ENCODE measurements at places on chromosomes 3 and 15.

DNA sequence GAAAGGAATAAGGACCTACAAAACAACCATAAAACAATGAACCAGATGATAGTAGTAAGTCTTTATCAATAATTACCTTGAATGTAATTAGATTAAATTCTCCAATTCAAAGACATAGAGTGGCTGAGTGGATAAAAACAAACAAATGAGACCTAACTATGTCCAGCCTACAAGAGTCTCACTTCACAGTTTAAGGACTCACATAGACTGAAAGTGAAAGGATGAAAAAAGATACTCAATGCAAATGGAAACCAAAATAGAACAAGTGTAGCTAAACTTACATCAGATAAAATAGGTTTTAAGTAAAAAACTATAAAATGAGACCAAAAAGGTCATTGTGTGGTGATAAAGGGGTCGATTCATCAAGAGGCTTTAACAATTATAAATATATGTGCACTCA is 21.9 kb upstream of the NR1I2 start:
- no peak for DNase-seq

DNA sequence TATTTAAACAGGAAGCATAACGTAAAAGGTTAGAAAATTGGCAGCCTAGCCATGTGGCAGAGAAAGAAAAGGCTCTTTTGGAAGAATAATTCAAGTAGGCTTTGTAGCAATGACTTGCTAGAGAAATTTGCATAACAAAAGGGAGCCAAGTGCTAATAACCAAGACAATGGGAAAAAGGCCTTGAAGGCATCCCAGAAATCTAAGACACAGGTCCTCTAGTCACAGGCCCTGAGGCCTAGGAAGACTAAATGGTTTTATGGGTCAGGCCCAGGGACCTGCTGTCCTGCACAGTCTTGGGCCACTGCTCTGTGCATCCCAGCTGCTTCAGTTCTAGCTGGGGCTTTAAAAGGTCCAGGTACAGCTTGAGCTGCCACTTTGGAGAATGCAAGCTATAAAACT is 78.5 kb downstream of the FGF7 start:
- no peak for DNase-seq

DNA sequence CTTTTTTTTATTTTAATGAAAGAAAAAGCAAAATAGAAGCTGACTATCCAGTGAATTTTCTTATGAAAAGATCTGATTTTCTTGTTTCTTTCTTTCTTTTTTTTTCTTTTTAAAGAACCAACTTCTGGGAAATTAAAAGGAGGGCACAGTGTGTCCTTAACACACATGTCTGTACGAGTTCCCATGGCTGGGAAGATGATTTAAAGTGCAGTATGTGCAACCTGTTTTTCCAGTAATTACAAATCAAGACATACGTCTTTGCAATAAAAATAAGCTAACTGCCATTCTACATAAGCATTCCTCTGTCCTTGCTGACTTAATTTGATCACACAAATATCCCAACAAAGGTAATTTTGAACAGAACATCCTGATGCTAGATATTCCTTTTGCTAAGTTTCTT is 416.1 kb downstream of the ROBO1 start:
- DNase-seq, result no peak

- no peak for DNase-seq
These were observed 1005.9 kb downstream of the ZPLD1 start for GRCh38 chr3:103440539-103441203.

GRCh38 chr3:136141891-136142290 is 54.2 kb downstream of the MSL2 start:
- peak; percentile 15 for DNase-seq

GRCh38 chr3:99842826-99843589 is 25.3 kb downstream of the CMSS1 start:
- peak; percentile 67 for DNase-seq

- no peak for DNase-seq
These were observed 417.4 kb downstream of the MECOM start for GRCh38 chr3:169246158-169246557.

GRCh38 chr15:66895794-66896453 is 169.5 kb upstream of the SMAD3 start:
- no peak for DNase-seq

GRCh38 chr3:23859012-23859743 is 53.4 kb downstream of the UBE2E1 start:
- peak; percentile 36 for DNase-seq

GRCh38 chr3:160801386-160802118 is 45.5 kb downstream of the PPM1L start:
- peak; percentile 39 for DNase-seq

DNA sequence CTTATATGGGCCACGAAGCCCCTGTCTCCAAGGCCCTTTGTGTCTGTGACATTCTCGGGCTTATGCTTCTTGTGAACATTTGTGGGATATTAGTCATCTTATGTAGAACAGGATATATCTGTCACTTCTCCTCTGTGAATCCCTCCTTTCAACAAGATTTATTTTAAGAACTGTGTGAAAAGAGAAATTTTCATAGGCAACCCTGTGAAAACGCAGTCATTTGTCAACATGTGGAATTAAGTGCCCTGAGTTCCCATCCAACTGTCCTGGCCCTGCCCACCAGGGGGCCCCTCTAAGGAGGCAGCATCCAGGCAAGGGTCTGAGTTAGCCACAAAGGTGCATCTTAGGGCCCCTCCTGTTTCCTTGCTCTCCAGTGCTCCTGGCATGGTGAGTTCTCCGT is 76.8 kb upstream of the CHRNA7 start:
- no peak for DNase-seq

GRCh38 chr3:151265866-151266265 is 12.5 kb downstream of the P2RY14 start:
- DNase-seq, result no peak

GRCh38 chr3:167886690-167887089 is 151.2 kb downstream of the SERPINI1 start:
- DNase-seq, result peak; percentile 16

- DNase-seq, result peak; percentile 30
These were observed 209.6 kb downstream of the TJP1 start for GRCh38 chr15:29612701-29613100.

DNA sequence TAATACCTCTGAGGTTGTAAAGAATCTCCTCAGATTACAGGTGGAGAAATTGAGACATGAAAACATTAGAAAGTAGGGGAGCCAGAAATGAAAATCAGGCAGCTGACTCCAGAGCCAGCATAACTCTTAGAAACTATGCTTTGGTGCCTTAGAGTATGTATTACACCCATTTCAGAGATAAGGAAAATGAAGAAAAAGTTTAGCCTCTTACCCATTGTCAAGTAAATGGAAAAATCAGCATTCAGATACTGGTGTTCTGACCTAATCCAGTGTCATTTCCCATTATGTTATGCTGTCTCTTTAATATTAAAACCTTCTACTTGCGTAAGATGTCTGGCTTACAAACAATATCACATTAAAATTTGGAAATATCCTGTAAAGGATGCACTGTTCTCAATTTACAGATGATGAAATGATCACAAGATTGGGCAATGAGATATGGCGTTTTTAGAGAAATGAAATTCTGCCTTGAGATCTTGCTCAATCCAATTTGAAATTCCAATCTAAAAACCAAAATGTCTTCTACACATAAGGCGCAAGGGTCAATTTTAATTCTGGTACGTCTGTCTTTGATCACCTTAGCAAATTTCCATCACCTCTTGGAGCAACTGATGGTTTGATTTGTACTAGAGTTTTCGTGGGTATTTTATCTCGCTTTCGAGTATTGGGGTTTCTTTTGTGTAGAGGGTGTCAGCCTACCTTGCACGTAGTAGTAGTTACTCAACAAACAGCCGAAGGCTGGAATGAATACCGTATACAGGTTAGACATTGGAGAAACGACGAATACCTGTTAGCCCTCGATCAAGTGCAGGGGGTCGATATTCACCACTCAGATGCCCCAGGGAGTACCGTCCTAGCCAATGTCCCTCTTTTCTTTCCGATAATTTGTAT is 902 bp upstream of the ZCWPW2 start:
- DNase-seq, result peak; percentile 90

DNA sequence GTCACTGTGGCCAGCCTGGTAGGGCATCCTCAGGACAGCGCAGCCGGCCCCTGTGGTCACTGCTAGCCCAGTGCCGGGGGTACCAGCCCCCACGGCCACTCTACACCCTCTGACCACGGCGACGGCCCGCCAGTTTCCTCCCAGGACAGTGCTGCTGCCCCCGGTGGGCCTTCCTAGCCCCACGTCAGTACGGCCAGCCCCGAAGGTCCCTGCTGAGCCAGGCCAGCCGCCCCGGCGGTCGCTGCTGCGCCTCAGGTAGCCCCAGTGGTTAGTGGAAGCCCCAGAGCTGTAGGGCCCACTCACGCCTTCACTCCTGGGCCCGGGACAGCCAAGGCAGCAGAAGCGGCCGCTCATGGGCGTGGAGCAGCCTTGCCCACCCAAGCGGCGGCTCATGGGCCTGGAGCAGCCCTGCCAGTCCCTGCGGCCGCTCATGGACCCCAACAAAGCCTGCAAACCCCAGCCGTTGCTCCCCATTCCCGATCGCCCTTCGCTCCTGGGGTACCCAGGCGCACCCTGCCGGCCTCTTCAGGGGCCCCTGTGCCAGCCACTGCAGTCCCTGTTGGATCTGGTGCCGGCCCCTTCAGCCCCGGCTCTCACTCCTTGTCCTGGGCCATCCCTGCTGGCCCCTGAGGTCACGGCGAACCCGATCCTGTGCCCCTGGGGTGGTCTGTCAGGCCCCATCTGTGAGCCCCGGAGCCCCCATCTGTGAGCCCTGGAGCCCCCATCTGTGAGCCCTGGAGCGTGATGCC is 9.5 kb upstream of the ROPN1B start:
- DNase-seq, result no peak

- DNase-seq, result peak; percentile 37
These were observed 19.0 kb upstream of the CCR2 start for GRCh38 chr3:46334741-46335478.

GRCh38 chr3:181976526-181976925 is 264.8 kb downstream of the SOX2 start:
- no peak for DNase-seq

- DNase-seq, result peak; percentile 25
These were observed 2.5 kb downstream of the RCCD1 start for GRCh38 chr15:90957031-90957790.

- no peak for DNase-seq
These were observed 81.1 kb downstream of the SLTM start for GRCh38 chr15:58852347-58852746.

DNA sequence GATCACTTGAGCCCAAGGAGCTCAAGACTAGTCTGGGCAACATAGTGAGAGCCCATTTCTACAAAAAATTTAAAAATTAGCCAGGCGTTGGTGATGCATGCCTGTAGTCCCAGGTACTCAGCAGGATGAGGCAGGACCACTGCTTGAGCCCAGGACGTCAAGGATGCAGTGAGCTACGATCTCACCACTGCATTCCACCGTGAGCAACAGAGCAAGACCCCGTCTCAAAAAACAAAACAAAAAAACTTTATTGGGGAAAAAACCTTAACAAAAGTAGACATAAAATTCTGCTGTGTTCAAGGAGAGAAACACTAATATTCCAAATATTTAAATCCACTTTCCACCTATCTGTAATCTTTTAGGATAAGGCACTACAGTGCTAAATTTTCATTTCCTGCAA is 20.8 kb downstream of the SETD2 start:
- DNase-seq, result no peak

DNA sequence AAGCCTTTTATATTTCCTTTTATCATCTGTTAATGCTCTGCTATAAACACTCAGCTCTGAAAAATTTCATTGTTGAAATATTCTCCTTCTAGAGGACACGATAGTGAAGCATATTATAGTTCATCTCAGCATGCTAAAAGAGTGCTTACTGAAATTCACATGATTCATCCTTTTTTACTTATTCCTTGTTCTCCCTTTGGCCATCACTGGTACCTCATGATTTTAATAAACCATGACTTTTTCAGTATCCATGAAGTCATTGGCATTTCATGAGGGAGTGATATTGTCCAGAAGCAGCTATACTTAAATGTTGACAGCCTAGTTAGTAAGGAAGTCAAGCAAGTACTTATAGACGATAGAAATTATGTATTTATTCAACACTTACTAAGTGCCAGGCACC is 112.7 kb downstream of the PROS1 start:
- DNase-seq, result no peak

DNA sequence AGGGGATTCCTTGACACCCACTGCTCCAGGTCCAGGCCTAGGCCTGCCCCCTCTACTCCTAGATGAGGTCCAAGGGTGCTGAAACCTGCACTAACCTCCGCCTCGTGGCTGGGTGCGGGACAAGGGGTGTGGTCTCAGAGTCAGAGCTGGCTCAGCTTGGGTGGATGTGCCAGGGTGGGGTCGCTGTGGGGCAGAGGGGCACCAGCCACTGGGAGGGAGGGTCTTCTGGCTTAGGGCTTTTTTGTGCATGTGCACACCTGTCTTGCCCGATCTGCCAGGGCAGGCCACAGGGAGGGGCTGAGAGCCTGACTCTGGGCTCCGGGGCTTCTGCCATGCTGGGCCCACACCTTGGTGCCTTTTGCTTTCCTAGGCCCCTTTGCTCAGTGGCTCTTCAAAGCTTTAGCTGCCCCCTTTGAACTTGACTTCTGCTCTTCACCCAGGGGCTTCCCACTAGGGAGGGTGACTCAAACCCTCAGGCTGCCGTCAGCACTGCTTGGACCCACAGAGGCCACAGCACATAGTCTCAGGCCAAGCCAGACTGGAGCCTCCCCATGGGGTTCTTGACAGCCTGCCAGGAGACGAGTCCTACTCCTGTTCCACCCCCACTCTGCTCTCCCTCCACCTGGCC is 73.0 kb downstream of the KLF13 start:
- no peak for DNase-seq

Data from AG10803 (cell line).